ENCODE measurements at places on chromosomes 1 and 21. TPM values are rescaled to one million over a fixed set of nuclear protein-coding genes. Genes with fewer than 3 reads are reported as not detected.

Gene SYNJ1
- total RNA-seq, result 4.3 TPM

Gene BATF3
- 7.3 TPM for total RNA-seq

- DNase-seq, result no peak
- H3K4me3 ChIP-seq, result 0 out of 2 replicates have a peak overlapping the region, but pooled peaks have one; percentile 12
- no peaks in the 10 kb centered on the region for H3K27me3 ChIP-seq
- peaks cover 19% of the 10 kb centered on the region for H3K4me1 ChIP-seq
- H3K27ac ChIP-seq, result peak overlapping the region; percentile 67
- H3K36me3 ChIP-seq, result no peaks in the 10 kb centered on the region
Observed at GRCh38 chr1:35553851-35554250, 3.4 kb downstream of the KIAA0319L start.

DNA sequence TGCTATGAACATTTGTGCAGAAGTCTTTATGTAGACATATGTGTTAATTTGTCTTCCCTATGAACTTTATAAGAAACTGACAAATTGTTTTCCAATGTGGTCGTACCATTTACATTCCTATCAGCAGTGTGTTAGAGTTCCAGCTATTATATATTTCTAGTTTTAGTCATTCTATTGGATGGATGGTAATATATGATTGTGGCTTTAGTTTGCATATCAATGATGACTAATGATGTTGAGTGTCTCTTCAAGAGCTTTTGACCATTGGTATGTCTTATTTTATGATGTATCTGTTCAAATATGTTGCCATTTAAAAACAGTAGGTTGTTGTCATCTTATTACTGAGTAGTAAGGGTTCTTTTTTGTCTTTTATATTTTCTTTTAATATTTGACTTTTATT lies 16.2 kb upstream of the ZNF326 start:
- no peaks in the 10 kb centered on the region for H3K4me1 ChIP-seq
- DNase-seq, result no peak
- H3K27me3 ChIP-seq, result no peaks in the 10 kb centered on the region
- H3K27ac ChIP-seq, result no peak overlapping the region
- no peaks in the 10 kb centered on the region for H3K36me3 ChIP-seq

DNA sequence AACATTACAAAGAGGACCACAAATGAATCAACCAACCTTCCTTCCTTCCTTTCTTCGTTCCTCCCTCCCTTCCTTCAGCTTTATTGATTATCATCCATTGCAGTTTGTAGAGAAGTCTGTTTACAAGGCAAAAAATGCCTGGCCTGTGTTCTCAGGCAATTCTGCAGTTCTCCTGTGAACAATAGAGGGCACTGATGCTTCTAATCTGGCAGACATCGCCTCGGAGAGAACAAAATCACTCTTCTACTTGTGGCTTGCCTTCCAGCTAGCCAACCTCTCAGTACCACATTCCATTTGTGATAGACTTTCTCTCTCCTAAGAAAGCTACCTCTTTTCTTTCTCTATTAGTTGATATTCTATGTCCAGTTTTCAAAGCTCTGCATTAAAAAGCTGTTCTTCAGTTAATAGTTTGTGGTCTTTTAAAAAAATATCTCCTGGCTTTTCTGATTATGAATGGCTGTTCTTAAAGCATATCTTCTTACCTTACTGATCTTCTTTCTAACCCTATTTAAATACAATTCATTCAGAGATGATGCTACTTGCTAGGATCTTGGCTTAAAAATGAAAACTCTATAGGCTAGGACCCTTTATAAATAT lies 26.9 kb upstream of the ESRRG start:
- H3K4me1 ChIP-seq, result peaks cover 3% of the 10 kb centered on the region
- H3K27me3 ChIP-seq, result no peaks in the 10 kb centered on the region
- no peaks in the 10 kb centered on the region for H3K36me3 ChIP-seq
- peak; percentile 27 for DNase-seq
- H3K4me3 ChIP-seq, result no peak overlapping the region

GRCh38 chr1:156481527-156481926 lies 19.0 kb downstream of the MEF2D start:
- H3K27ac ChIP-seq, result no peak overlapping the region
- peaks cover 15% of the 10 kb centered on the region for H3K4me1 ChIP-seq
- DNase-seq, result no peak
- no peak overlapping the region for H3K4me3 ChIP-seq
- H3K36me3 ChIP-seq, result peaks cover 5% of the 10 kb centered on the region
- no peaks in the 10 kb centered on the region for H3K27me3 ChIP-seq

DNA sequence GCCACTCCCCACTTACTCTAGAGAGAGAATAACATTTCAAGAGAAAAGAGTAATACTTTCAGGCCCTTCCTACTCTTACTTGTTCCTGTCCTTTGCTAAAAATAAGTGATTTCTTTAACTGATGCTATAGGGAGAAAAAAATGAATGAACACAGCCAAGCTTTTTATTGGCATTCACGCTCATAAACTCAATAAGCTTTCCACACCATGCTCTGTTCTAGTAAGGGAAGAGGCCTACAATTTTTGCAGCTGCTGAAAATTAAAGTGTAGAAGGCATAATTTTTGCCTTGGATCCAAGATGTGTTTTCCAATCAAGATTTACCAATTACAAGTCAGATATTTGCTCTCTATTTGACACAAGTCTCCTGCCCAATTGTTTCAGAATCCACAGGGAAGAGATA lies 188.1 kb upstream of the RGS18 start:
- H3K4me1 ChIP-seq, result no peaks in the 10 kb centered on the region
- no peak overlapping the region for H3K4me3 ChIP-seq
- H3K27ac ChIP-seq, result no peak overlapping the region
- no peaks in the 10 kb centered on the region for H3K36me3 ChIP-seq
- no peak for DNase-seq

DNA sequence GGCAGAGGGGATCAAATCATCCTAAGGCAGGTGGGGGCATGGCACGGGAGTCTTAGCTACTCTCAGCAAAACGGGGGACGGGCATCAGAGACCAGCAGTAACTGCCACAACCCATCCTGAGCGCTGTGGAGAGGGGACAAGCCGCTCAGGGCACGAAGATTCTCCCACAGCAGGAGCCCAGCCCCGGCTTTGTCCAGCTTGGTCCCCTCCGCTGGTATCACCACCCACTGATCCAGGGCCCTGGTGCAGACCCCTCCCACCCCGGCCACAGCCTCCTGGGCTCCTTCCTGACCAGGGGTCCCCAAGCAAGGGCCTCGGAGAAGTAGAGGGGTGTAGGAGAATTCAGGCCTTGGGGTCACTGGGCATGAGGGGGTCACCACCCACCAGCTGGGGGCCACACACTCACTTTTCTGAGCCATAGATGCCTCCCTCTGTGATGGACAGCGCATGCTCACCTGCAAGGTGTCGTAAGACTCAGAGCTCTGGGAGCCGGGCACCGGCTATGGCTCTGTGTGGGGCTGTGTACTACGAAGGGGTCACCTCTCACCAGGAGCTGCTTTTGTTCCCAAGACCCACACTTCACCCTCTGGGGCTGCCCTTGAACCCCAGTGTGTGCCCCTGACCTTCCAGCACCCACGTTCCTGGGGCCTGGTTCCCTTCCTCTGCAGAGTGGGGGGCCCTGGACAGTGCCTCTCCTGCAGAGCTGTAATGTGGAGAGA lies 2.3 kb upstream of the SMIM1 start:
- H3K27me3 ChIP-seq, result no peaks in the 10 kb centered on the region
- no peaks in the 10 kb centered on the region for H3K36me3 ChIP-seq
- peaks cover 12% of the 10 kb centered on the region for H3K4me1 ChIP-seq
- DNase-seq, result no peak

All from H1 (cell line).